ENCODE measurements at places on chromosomes 11 and 22.

DNA sequence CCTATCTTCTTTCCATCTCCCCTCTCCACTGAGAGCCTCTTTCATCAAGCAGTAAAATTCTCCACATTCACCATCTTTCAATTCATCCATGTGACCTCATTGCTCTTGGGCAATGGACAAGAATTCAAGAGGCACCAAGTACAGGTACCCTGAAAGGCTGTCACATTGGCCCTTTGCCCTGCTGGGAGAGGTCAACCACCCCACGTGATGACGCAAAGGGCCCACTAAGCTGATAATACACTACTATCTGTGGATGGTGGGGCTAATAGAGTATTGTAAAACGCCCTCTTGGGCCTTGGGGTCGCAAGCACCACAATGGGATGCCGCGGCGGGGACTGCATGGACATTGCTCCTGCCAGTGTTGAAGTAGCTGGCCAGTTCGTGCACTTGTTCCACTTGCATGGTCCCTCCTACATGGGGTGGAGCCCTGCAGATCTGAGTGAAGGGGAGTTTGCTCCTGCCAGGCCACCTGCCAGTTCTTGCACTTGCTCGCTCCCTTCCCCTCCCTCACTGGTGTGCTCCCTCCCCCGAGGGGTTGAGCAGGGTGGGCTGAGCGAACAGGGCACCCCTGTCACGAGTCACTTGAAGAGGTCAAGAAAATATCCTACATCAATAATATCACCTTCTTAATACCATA lies 1578.8 kb upstream of the RAG2 start:
- no peak for DNase-seq

GRCh38 chr11:126155402-126156187 lies 55.9 kb downstream of the RPUSD4 start:
- no peak for DNase-seq

GRCh38 chr11:67996622-67997474 lies 7.0 kb downstream of the UNC93B1 start:
- DNase-seq = no peak

DNA sequence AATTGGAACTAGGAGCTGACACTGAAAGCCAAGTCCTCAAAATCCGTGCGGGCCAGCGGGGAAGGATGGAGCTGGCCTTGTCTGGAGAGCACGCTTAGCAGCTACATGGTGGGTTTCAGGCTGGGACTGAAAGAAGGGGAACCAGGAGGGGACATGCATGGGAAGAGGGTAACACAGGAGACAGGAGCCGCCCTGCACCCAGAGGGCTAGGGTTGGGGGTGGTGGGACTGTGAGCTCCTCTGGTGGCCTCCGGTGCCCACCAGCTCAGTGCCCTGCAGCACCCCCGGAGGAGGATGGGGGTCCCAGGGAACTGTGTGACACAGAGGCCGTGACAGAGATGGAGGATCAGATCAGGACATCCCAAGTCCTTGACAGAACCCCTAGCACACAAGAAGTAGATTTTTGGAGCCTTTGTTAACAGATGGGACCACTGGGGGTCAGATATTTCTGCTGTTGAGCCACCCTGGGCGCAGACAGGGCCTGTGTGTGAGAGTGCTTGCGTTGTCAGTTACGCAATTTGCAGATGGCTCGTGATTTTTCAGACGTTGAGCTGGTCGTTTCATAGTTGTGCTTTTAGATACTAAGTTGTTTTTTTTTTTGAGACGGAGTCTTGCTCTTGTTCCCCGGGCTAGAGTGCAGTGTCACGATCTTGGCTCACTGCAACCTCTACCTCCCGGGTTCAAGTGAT lies 21.3 kb upstream of the GRAMD4 start:
- no peak for DNase-seq

GRCh38 chr11:122756417-122756816 lies 81.9 kb upstream of the CRTAM start:
- DNase-seq = no peak

GRCh38 chr22:26985206-26985605 lies 327.8 kb downstream of the MIAT start:
- no peak for DNase-seq

DNA sequence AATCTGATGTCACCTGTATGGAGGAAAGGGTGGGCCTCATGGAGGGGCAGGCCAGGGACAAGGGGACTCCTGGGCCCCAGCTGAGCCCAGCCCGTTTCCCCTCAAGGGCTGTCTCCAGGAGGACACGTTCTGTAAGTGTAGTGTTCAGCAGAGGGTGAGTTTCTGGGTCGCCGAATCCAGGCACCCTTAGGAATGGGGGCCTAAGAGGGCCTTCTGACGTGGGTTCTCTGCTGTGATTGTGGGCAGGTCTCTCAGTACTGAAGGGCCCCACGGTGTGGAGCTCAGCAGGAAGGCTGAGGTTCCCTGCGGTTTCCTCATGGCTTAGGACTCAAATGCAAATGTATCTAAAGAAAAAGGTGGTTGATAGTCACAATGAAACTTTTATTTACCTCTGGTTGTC lies 6.5 kb downstream of the PTDSS2 start:
- no peak for DNase-seq

DNA sequence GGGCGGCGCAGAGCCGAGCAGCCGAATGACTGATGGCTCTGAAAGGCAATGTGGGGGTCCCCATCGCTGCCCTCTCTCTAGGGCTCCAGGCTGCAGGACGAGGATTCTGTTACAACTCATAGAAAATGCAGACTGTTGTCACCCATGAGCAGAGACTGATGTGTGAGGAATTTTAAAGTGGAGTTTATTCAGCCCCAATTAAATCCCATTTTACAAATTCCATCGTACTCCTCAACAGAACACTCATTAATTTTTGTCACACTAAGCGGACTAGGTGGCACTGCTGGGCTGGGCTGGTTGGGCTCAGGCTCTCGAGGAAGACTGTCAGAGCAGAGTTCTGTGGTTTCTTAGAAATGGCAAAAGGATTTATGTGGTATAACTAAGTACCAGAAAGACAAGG lies 102.6 kb upstream of the SPON1 start:
- no peak for DNase-seq

- no peak for DNase-seq
Observed at GRCh38 chr11:2309251-2310072, 7.6 kb downstream of the TSPAN32 start.

All from COR-L47 (cell line).